ENCODE measurements at places on chromosomes 3 and 15.

DNA sequence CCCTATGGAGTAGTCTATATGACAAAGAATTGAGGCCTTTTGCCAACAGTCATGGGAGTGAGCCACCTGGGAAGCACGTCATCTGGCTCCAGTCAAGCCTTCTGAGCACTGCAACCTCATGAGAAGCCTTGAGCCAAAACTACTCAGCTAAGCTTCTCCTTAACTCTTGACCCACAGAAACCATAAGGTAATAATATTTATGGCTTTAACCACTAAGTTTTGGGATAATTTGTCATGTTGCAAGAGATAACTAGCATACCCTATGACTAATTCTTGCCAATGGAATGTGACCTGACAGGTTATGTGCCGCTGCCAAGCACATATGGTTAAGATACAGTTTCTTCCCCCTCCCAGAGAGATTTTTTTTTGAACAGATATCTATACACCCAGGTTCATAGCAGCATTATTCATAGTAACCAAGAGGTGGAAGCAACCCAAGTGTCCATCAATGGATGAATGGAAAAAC is 11.8 kb upstream of the SLC6A11 start:
- no peak for DNase-seq

DNA sequence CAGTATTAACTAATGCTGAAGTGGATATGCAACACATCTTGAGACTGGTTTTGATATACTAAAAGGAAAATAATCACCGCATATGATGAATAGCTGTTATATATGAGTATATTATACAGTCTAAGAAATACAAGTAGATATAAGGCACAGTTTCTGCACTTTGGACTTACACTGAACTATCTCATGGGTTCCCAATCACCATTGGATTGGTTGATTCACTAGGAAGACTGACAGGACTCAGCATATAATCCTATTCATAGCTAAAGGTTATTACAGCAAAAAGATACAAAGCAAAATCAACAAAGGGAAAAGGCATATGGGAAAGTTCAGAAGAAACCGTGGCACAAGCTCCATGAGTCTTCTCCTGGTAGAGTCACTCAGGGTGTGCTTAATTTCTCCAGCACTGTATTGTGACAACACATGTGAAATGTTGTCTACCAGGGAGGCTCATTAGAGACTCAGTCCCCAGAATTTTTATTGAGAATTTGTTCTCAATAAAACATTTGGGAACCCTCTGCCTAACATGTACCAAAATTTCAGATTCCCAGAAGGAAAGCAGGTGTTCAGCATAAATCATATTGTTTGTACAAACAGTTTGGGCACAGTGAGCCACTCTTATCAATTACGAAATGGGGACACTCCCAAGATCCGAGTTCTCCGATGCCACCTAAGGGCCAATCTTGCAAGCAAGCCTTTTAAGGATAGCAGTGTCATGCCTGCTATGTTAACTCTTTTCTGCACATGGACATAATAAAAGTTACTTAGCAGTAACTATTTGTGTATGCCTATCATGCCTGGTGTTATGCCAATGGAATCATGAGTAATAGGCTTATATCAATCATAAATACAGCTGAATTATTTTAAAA is 26.8 kb downstream of the CMC1 start:
- DNase-seq = no peak

DNA sequence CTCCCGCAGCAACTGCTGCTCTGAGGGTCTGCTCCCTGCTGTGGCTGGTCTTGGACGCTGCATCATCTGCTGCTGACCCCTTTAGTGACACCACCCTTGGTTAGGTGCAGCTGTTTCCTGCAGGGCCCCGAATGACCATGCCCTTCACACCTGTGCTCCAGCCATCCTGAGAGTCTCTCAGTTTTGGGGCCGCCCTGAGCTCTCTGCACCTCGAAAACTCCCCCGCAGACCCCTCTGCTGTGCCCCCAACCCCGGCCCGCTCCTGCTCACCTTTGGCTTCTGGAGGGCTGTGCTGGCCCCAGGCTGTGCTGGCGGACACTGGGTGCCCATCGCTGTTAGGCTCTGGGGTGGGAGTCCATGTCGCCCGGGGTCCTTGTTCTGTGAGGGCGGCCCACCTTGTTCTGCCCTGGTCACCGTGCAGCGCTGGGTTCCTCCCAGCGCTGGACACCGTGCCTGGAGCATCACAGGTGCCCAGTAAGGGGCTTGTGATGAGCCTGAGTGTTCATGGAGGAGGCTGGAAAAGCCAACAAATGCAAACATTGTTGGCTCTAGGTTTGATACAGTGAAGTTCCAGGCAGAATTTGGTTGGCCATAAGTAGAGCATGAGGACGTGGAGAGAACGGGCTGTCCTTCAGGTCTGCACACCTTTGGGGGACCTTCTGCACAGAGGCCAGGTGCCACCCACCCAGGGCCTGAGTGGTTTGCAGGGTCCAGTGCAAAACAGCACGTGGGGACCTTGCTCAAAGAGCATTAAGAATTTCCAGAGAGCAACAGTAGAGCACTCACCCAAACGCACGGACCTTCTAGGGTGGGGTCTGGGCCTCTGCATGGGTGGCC is 12.3 kb downstream of the ABTB1 start:
- no peak for DNase-seq

DNA sequence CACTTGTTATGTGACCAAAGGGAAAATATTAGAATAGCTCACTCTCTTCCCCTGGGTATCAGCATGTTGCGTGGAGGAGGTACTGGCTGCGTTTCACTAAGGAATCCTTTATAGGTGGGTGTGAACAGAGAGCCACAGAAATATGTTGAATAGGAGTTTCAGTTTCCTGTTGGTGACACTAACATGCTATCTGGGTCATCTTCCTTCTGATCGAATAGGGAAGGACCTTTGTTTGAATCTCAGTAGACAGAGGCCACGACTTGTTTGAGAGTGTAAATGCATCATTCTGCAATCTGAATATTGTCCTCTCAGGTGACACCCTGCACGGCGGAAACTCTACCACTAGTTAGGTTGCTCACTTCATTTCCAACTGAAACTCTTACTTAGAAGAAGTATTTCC is 157.9 kb upstream of the SLC2A2 start:
- no peak for DNase-seq

- DNase-seq = no peak
These were observed 203.3 kb downstream of the RORA start for GRCh38 chr15:61025781-61026180.

DNA sequence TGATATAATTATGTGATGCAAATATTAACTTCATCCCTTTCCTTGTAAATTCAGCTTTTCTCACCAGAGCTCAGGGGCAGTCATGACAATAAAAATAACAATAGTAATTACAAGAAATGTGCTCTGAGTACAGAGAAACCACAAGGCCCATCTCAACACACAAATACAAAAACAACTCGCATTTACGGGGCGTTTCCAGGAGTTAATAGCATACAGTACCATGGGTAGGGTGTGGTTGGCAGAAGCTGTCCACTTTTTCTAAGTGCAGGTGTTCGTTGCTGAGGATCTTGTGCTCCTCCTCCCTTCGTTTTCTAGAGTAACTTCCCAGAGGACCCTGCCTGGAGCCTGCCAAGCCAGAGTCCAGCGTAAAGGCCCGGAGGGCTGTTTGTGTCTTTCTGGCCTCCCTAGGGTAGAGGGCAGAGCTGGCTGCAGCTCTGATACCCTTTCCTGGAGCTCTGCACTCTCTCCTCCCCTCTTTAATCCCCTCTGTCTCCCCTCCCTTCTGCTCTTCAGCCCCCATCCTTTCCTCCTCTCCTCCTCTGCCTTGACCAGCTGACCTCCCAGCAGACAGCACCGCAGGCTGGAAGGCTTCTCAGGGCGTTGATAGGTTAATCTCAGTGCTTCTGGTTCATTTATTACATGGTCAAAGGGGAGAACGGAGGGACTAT is 11.4 kb downstream of the SEMA3G start:
- no peak for DNase-seq

Measured in effector CD8-positive, alpha-beta T cell (primary cell).